ENCODE measurements at places on chromosomes 5 and 9.

DNA sequence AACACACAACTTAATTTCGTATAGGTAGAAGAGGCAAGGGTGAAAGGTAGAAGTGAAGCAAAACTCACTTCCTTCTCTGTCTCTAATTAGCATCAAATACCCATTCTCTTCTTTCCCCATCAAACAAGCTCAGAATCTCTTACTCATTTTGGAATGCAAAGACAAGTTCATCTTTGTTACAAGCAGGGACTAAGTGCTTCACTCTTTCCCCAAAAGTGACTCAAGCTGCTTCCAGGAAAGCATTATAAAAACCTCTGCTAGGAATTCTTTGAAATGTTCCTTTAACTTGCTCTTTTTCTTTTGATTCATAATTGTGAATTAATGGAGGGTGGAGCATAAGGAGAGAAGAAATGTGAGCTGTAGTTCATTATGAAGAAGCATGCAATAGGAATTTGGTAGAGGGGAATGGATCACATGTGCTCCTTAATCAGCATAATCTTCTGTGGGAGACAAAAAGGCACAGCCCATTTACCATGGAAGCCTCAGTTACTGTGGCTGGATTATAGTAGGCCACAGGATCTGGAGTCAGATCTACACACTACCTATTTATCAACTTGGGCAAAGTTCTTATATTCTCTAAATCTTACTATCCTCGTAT, 109.5 kb upstream of the DPYSL3 start:
- DNase-seq = no peak

GRCh38 chr5:77066184-77066583, 20.9 kb downstream of the ZBED3 start:
- DNase-seq = peak; percentile 15

GRCh38 chr5:53170746-53171349, 61.3 kb upstream of the MOCS2 start:
- DNase-seq = peak; percentile 77

- no peak for DNase-seq
Observed at GRCh38 chr5:135179308-135179980, 145.4 kb upstream of the PITX1 start.

GRCh38 chr9:61671276-61671973, 481.6 kb downstream of the SPATA31A7 start:
- DNase-seq = no peak

- DNase-seq = no peak
Observed at GRCh38 chr5:39132128-39132447, 57.9 kb upstream of the RICTOR start.
